BJ (cell line): ENCODE measurements at places on chromosomes 16 and 17. TPM values are rescaled to one million over a fixed set of nuclear protein-coding genes. Genes with fewer than 3 reads are reported as not detected.

DNA sequence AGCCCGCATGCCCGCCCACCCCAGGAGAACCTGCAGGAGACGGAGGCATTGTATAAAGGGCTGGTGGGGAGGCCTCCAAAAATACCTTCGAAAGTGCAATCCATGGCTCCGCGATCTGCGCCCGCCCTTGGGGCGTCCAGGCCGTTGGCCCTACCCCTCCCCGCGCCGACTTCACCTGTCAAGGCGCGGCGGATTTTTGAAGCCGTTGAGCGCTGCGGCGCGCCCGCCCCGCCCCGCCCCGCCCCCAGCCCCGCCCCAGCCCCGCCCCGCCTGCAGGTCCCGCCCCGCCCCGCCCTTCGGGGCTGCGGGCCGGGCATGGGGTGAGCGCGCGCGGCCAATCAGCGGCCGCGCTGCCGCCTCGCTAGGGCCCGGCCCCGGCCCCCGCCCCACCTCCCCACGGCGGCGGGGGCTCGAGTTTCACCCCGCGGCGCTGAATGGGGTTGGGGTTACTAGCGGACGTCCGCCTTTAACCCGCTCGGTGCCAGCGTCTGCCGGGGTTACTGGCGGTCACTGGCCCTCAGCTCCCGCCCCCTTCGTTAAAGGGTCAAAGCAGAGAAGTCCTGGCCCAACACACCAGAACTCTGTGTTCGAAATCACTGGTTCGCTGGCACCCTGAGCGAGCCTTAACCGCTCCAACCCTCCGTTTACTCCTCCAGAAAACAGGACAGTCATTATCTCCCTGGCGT, 13.2 kb downstream of the SREBF1 start:
- DNase-seq, result no peak

The PPY gene
- not detected in 2 replicates for polyA plus RNA-seq

The VTN gene
- 1.9 and 4.2 TPM in 2 replicates for polyA plus RNA-seq

- no peak for DNase-seq
Observed at GRCh38 chr17:40130352-40131042, 8.7 kb downstream of the MSL1 start.

DNA sequence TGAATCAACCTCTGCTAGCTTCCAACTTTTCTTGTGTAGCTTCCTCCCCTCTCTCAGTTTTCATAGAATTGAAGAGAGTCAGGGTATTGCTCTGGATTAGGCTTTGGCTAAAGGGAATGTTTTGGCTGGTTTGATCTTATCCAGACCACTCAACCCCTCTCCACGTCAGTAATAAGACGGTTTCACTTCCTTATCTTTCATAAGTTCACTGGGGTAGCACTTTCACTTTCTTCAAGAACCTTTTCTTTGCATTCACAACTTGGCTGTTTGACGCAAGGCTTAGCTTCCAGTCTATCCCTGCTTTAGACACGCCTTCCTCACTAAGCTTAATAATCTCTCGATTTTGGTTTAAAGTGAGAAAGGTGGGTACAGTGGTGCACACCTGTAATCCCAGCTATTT, 29.7 kb upstream of the OR1A2 start:
- no peak for DNase-seq

The FHOD1 gene
- 13.2 and 23.0 TPM in 2 replicates for polyA plus RNA-seq

The ULK2 gene
- 38.2 and 39.4 TPM in 2 replicates for polyA plus RNA-seq

DNA sequence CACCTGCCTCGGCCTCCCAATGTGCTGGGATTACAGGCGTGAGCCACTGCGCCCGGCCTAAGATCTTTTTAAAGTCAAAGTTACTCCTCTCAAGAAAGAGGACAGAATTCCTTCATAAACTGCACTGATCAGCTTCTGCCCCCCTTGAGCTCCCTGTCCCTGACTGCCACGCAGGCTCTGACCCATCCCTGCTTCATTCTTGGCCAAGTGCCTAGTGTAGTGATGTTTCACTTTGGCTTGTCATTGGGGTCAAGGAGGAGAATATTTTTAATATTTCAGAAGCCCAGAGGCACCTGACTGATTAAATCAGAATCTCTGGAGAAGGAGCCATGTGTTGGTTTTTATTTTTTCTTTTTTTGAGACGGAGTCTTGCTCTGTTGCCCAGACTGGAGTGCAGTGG, 9.1 kb downstream of the MRM1 start:
- DNase-seq, result no peak

- DNase-seq, result no peak
Observed at GRCh38 chr16:56988161-56988947, 1.0 kb upstream of the NLRC5 start.

DNA sequence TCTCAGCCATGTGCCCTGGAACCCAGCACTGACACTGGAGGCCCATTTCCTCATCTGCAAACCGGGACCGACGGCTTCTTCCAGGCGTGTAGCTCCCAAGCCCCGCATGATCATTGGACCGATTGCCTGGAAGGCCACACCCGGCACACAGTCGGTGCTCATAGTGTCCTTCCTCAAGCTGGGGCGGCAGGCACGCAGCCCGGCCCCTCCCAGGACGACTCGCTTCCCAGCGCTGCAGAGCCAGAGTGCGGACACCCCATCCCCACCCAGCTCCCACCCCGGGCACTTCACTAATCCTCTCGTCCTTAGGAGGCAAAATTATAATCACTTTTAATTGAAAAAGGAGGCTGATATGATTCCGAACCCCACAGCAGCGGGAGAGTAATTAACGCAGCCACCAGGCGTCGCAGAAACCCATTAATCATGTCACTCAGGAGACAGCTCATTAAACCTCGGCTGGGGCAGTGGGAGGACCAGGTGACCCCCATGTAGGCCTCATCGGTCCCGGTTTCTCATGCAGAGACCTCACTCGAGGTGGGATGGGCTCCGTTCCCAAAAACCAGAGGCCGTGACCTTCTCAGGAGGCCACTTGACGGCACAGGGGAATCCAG, 33.1 kb downstream of the ZNF469 start:
- no peak for DNase-seq

The UNC45B gene
- polyA plus RNA-seq, result not detected in 2 replicates

The UTS2R gene
- not detected in 2 replicates for polyA plus RNA-seq

The NPIPA3 gene
- polyA plus RNA-seq, result 1.7 and 4.4 TPM in 2 replicates
